T-helper 2 cell (primary cell): ENCODE measurements at places on chromosomes 6 and 20.

DNA sequence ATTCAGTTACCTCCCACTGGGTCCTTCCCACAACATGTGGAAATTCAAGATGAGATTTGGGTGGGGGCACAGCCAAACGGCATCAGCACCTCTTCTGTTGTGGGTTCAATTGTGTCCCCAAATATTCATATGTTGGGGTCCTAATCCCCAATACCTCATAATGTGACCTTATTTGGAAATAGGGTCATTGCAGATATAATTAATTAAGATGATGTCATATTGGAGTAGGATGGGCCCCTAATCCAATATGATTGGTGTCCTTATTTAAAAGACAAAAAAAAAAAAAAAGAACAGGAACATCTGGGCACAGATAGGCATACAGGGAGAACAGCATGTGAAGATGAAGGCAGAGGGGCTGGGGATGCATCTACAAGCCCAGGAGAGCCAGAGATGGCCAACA is 89.4 kb downstream of the BFSP1 start:
- no peak for DNase-seq

DNA sequence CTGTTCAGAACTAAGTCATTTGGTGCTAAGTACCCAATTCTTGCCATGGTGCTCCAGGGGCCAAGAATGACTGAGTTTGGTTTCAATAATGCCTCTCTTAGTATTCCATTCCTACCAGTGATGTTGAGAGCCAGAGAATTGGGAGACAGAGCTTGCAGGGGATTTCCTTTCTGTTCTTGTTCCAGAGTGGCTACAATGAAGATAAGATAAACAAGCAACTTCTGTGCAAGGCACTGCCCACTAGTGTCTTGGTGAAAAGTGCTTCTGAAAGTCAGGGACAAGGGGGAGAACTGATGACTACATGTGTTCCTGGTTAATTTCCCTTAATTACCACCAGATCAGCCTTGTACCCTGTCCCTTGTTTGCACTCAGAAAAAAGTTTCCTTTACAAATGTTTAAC is 421.6 kb downstream of the BCKDHB start:
- no peak for DNase-seq

DNA sequence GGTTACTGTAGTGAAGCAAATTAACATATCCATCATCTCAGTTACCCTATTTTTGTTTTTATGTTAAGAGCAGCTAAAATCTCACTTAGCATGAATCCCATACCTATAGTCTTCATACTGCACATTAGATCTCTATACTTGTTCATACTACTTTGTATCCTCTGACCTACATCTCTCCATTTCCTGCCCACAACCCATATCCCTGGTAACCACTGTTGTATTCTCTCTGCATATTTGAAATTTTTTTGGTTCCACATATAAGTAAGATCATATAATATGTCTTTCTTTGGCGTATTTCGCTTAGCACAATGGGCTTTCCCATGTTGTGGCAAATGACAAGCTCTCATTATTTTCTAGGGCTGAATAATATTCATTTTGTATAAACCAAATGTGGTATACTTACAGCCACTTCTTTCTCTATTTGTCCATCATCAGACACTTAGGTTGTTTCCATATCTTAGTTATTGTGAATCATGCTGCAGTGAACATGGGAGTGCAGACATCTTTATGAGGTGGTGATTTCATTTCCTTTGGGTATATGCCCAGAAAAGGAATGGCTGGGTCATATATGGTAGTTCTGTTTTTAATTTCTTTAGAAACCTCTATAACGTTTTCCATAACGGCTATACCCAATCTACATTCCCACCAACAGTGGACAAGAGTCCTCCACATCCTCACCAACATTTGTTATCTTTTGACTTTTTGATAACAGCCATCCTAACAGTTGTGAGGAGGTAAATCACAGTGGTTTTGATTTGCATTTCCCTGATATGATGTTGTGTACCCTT is 39.8 kb downstream of the BACH2 start:
- DNase-seq: no peak

GRCh38 chr6:53985366-53985765 is 125.9 kb upstream of the MLIP start:
- DNase-seq: no peak

GRCh38 chr6:148649454-148649963 is 97.3 kb upstream of the UST start:
- DNase-seq: no peak

DNA sequence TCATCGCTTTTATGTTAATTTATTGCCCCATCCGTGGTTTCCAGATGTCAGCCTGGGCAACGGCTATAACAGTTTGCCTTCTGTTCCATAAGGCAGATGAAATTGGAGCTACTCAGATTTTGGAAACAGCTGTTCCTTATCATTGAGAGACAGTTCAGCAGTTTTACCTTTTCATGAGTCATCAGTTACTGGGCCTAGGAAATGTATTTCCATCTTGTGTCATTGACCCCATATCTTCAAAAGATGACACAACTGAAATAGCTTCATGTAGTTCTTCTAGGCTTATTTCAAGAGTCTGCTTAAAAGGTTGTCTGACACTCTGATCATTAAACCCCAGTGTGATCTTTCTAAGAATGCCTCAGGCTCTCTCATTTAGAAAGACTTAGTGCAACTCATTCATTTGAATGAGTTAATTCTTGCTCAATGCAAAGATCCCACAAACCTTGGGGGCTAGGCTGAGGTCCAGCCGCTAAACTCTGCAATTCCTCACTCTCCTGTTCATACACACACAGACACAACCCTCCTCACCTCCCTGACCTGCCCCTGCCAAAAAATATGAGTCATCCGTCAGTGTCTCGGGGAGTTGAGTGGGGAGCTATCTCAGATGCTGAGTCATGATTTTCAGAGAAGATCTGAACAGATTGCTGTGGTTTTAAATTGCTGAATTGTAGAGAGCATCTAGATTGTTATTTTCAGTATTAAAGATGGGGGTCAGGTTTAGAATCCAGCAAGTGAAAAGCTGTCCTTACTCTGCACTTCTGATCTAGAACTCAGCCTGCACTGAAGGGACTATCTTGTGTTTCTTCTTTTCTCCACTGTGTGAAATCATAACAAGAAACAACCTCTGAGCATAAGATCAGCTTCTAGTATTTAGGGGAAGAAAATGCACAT is 61.8 kb downstream of the RPP40 start:
- peak; percentile 9 for DNase-seq

- peak; percentile 9 for DNase-seq
These were observed 20.7 kb downstream of the FAM50B start for GRCh38 chr6:3869632-3870527.

DNA sequence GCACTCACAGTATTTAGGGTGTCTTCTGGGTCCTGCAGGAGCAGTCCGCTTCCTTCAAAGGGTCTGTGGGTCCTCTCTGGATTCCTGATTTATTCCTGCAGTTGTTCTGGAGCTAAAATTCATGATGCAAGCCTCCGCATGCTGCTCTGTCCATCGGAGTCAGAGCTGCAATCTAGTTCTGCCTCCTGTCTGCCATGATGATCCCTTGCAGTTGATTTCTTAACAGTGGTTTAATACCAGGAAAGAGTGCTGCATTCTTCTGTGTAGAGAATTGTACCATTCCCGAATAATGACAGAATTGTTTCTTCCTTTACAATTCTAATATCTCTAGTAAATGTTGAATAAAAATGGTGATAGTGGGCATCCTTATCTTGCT is 72.0 kb upstream of the B3GAT2 start:
- no peak for DNase-seq

DNA sequence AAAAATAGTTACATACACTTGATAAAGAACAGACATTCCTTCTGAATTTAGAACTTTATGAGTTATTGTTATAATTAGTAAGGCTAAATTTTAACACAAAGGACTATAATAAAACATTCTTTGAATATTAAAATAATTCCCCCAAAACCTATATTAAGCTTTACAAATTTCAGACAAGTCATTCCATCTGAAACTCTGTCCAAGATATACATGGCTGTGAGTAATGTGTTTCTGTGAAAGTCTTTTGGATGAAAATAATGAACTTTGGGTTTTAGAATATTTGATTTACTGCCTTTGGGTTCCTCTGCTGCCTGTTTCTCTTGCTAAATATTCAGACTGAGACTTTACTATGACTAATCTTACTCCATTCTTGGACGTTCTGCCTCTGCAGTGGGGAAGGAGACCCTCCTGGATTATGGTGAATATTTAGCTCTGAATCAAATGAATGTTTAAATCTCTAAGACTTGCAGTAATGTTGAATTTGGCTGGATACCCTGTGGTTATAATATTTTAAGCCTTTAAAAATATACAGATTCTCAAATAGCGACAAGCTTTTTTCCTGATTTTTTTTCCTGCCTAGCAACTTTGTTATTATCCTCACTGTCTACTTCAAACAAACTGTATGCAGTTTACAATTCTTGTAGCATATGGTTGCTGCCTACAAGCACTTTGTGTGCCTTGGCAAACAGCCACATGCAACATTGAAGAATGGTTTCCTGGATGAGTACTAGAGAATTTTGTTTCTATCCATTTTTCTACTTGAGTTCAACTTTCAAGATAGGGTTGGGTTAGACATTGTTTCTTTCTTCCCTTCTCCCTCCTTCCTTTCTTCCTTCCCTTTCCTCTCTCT is 51.4 kb downstream of the TXLNB start:
- no peak for DNase-seq
